NK-92 treated with Interleukin-12 subunit alpha and Interleukin-12 subunit beta, amount 100 ng/mL, for 24 hours (cell line): ENCODE measurements at places on chromosomes 13 and 19.

DNA sequence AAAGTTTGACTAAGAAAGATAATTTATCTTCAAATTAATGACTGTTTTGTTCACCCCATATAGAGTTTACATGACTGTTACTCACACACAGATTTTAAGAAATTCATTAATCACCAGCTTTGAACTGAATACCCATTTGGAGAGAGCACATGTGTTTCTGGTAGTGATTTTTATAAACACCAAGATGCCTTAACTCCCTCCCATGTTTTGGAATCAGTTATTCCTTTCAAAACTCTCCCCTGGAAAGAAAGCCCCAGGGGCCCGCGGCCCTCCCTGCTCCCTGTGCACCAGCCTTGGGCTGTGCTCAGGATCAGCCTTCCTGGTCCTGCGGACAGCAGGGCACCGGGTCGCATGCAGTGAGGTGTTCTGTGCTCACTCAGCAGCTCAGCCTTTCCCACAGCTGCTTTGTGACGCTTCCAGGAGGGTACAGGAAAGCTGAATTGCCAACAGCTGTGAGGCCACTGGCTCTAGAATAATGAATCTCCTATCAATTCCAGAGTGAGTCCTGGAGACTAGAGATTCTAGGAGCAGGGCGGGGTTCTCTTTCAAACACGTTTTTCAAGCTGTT, 483.2 kb downstream of the EFNB2 start:
- DNase-seq = no peak

DNA sequence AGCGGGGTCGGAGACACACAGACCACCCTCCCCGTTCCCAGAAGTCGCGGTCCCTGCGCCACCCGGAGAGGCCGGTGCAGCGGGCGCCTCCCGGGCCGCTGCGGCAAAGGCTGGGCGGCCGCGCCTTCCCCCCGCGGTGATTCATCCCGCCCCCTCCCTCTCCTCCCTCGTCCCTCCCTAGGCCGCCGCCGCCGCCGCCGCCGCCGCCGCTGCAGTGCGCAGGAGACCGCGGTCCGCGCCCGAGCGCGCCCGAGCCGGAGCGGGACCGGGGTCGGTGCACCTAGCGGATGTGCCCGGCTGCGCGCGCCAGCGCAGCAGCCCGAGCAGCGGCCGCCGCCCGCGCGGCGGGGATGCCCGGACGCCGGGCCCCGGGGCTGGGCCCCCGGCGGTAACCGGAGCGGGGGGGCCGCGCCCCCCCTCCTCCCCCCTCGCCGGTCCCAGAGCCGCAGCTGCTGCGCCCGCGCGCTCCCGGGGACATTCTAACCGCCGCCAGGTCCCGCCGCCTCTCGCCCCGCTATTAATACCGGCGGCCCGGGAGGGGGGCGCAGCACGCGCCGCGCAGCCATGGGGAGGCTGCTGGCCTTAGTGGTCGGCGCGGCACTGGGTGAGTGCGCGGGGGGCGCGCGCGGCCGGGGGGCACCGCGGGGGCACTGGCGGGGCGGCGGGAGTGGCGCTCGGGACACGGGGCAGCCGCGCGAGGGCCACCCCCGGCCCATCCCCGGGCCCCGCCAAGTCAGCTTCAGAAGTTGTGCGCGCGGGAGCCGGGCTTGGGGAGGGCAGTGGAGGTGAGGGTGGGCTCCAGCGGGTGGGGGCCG, at the start of gene SCN1B:
Gene SCN1B, plus strand, starts transcription at position 214 of the 815 bp plus-strand sequence. Its CDS starts 351 bp downstream, at position 565.
- no peak for DNase-seq

DNA sequence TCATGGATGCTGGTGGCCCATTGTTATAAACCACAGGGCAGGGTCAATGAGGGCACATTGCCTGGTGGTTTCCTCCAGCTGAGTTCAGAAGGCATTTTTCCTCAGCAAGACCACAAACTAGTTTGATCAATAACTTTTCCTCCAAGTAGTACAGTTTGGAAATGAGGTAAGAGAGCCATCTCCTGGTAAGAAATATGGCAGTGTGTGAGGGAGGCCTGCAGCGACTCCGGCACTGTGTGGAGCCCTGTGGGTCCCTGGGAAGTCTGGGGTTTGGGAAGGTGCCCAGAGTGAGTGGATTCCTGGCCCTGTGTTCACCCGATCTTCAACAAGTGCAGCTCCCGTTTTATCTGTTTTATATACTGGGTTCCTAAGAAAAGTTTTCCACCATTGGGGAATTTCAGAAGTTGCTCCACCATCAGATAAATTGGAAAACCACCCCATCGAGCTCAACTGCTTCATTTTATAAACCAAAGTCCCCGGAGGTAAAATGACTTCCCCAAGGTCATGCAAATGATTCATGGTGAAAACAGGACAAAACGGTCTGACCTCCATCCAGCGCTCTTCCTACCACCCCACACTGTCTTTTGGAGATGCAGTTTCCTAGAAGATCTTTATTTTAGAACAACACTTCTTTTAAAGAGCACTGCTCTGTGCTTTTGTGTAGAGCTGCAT, 148.4 kb downstream of the KATNAL1 start:
- DNase-seq = no peak

- no peak for DNase-seq
These were observed 6.8 kb upstream of the ERCC5 start for GRCh38 chr13:102838982-102839381.

GRCh38 chr19:16888629-16889365, at the start of gene F2RL3:
F2RL3 (plus strand) TSS chr19:16888999; CDS start chr19:16889190, 191 bp downstream.
- peak; percentile 23 for DNase-seq

DNA sequence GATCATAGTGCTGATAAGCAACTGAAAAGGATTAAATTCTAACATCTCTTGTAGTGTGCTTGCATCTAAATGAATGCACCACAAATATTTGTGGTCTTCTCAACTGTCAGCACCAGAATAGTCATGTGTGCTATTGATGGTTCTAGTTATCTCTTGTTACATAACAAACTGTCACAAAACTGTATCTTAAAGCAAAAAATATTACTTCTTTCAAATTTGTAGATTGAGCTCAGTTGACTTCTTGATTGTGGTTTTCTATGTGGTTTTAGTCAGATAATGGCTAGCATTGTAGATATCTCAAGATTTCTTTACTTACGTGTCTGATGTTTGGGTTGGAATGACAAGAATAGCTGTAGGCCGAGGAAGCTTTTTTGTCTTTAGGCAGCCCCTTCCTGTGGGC, 431.3 kb downstream of the SLITRK6 start:
- DNase-seq = no peak

DNA sequence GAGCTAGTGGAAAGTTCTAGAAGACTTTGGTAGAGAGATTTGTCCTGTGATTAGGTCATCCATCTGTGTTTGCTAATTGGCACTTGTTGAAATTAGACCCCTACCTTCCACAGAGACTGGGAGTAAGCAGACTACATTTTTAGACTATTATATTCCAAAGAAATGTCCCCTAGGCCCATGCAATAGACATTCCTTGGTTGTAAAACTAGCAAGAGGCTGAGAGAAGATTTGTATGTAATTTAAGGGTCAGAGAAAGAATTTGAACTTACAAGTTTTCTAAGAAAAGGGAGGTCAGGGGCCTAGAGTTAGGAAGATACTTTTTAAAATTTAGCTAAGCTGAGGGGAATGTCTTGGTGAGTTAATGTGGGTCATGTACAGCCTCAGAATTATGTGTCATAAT, 470.7 kb upstream of the SLITRK1 start:
- no peak for DNase-seq

DNA sequence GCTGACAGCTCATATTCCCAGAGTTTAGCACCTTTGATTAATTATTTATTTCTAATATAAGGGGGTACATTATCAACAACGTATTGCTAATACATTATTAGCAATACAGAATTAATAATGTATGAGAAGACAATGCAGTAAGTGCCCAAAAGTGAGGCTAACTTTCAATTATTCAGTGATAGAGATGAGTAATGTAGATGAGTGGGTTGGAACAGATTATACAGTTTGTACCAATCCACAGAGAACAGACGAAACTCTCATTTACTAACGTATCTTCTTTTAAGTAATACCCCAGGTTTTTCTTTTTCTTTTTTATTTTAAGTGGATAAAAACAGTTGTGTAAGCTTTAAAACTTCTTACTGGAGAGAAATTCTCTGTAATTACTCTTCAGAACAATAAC, 36.7 kb upstream of the RBM26 start:
- DNase-seq = no peak

- DNase-seq = no peak
These were observed 327.1 kb downstream of the RFC3 start for GRCh38 chr13:34145061-34145460.
